ENCODE measurements at places on chromosomes 12 and 14.

DNA sequence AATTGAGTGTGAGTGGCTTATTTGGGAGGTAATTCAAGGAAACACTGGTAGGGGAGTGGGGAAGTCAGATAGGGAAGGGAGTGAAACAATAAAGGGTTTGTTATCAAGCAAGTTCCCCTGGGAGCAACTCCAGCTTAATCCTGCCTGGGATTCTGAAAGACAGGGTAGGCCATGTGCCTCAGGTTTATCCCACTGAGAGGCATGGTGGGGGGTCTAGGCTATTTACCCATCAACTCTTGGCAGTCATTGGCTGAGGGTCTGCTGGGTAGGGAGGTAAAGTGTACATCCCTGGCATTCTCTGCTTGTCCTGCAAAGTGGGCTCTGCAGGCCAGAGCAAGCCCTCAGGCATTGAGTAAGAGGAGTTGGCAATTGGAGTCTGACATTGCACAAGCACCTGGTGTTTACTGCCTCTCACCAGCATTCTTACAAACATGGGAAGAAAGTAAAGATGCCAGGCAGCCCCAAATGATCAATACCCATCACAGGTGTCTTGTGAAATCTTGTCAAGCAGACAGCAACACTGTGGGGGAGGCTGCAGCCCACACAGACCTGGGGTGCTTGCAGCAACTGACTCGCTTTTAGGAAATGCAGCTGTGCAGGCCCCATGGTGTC is 169.3 kb downstream of the KTN1 start:
- DNase-seq: no peak

DNA sequence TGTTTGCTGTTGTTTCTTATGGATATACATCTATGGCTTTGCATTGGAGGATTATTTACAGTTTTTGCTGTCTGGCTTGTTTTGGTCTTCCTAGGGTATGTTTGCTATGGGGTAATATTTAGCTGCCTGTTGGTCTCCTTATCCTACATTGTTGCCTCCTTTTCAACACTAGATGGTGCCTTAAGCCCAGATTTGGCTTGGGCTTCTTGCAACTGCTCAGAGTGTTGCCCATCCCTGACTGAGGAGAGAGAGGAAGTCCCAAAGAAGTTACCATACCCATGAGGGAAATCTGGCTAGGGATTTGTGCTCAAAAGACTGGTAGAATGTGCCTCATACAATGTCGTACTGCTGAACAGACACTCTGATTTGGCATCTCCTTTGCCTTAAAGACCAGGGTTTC is 94.6 kb upstream of the MUCL1 start:
- DNase-seq: peak; percentile 49

GRCh38 chr12:94143951-94144350 is 4.4 kb upstream of the PLXNC1 start:
- DNase-seq: no peak

DNA sequence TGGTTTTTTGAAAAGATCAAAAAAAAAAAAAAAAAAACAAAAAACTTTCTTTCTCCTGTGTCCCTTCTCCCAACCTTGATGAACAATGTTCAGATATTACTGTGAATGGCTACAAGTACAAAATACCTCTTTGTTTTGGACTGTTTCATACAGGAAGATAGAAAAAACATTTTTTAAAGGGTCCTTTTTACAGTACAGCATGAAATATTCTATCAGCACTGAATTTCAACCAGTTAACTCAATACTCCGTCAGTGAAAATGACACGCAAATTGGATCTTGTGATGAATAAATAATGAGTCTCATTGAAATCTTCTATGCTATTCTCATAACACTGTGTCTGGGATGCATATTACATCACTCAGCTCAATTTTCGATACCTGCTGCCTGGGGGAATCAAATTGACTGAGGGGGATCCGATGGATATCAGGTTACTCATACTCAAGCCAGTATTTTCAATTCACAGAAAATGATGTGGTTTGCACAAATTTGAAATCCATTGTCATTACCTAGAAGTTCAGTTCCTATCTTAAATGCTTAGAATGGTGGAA is 179.6 kb downstream of the TMTC2 start:
- DNase-seq: no peak

DNA sequence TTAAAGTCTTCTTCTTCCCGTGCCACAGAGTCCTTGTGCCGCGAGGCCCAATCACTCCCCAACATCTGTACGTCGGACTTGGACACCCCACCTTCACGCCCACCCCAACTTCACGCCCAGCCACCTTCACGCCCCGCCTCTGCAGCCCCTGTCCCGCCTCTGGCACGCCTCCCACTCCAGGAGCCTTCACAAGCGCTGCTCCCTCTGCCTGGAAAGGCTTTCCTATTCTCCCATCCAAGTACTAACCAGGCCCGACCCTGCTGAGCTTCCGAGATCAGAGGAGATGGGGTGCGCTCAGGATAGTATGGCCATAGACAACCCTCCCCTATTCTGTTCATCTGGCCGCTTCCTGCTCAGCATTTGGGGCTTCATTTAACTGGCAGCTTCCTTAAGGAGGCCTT is 17.3 kb upstream of the EIF5 start:
- no peak for DNase-seq

GRCh38 chr12:68036642-68037041 is 47.4 kb downstream of the IFNG-AS1 start:
- no peak for DNase-seq

- no peak for DNase-seq
These were observed 291.0 kb downstream of the FUT8 start for GRCh38 chr14:65703521-65703920.

GRCh38 chr14:61889914-61890351 is 127.7 kb downstream of the SNAPC1 start:
- no peak for DNase-seq

- DNase-seq: no peak
These were observed 227.3 kb downstream of the DPF3 start for GRCh38 chr14:72666610-72667009.

DNA sequence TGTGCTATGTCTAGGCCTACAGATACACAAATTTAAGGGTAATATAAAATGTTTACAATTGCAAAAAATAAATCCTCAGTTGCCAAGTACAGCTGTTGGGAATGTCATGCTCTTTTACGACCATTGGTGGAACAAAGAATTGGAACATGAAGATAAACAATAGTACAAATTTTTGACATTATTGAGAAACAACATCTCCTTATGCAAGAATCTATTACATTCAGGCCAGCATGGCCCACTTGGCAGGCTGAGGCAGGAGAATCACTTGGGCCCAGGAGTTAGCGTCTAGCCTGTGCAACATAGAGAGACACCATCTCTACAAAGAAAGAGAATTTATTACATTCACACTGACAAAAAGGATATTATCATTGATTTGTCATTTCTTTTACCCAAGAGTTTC is 135.9 kb upstream of the NTF3 start:
- DNase-seq: no peak

- no peak for DNase-seq
These were observed 592.0 kb downstream of the KCNH5 start for GRCh38 chr14:62453226-62453625.

- DNase-seq: no peak
These were observed 84.0 kb downstream of the MSRB3 start for GRCh38 chr12:65362234-65363031.

DNA sequence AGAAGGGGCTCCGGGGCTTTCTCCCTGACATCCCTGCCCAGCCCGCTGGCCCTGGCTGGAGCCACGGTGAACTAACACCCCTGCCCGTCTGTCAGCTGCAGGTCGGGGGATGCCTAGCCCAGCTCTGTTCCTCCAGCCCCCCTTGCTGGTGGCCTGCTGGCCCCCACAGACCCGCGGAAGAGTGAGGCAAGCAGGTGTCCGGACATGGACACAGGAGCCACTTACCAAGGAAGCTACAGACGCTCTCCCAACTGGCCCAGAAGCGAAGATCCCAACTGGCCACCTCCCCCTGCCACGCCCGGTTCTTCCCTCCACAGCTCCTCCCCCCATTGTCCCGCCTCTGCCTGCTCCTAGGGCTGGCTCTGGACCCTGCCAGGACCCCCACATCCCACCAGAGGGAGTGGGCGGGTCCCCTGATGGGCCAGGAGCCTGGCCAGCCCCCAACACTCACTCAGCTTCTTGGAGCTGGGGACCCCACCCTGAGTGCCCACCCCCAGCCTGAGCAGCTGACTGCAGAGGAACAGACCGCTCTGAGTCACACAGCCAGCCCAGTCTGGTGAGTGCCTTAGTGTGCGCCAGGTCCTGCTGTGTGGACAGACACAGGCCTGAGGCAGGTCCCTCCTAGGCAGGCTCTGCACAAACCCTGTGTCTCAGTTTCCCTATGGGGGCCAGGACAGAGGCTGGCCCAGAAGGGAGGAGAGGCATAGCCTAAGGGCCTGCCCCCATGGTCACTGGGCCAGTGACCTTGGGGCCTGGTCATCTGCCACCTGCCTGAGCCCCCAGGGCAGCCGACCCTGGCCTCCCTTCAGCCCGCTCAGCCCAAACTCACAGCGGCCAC is 7.7 kb downstream of the AHNAK2 start:
- DNase-seq: no peak

- DNase-seq: no peak
These were observed 19.4 kb downstream of the TPH2 start for GRCh38 chr12:71958056-71958455.

DNA sequence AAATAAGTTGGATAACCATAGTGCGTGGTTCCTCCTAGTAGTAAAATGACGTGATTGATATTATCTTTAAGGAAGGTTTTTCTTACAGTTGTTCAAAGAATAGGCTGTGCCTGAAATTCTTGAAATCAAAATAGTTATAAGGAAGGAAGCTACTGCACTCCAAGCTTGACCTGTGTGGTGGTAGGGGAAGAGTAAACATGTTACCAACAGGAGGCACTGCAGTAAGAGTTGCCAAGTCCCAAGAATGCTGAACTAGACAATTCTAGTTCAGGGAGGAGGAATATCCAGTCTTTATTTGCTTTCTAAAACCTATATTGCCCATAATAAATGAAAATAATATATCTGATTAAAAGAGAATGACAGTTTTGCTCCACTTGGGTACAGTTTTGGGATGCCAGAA is 764.5 kb downstream of the TMTC2 start:
- no peak for DNase-seq

DNA sequence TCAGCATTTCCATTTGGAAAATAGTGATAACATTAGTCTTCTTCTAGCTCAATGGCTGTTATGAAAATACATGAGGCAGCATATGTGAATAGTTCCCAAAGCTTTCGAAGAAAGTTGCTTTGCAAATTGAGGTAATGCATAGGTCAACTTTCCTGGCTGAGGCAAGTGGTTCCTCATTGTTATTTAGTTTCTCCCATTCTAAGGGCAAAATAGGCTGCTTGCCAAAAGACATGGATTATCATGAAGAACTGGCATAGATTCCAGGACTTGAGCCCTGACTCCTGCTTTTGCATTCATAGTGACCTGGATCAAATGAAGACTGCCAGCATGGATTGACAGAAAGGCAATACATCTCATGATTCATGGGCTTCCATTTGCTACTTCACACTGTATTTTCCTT is 35.7 kb downstream of the LRFN5 start:
- no peak for DNase-seq

GRCh38 chr14:22460461-22461195 is 128.4 kb downstream of the DAD1 start:
- DNase-seq: no peak

DNA sequence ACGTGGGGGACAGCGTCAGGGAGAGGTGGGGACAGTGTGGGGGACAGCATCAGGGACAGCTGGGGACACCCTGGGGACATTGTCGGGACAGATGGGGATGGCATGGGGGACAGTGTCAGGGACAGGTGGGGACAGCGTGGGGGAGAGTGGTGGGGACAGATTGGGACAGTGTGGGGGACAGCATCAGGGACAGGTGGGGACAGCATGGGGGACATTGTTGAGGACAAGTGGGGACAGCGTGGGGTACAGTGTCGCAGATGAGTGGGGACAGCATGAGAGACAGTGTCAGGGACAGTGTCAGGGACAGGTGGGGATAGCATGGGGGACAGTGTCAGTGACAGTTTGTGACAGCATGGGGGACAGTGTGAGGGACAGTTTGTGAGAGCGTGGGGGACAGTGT is 240.9 kb downstream of the TMEM121 start:
- DNase-seq: no peak

GRCh38 chr12:108609537-108610335 is 11.9 kb upstream of the TMEM119 start:
- DNase-seq: no peak

GRCh38 chr12:67501362-67501761 is 147.2 kb upstream of the DYRK2 start:
- DNase-seq: peak; percentile 26

- no peak for DNase-seq
These were observed 1115.8 kb upstream of the ATXN7L3B start for GRCh38 chr12:73421832-73422231.

- DNase-seq: no peak
These were observed 27.1 kb upstream of the CDK17 start for GRCh38 chr12:96427269-96427729.

DNA sequence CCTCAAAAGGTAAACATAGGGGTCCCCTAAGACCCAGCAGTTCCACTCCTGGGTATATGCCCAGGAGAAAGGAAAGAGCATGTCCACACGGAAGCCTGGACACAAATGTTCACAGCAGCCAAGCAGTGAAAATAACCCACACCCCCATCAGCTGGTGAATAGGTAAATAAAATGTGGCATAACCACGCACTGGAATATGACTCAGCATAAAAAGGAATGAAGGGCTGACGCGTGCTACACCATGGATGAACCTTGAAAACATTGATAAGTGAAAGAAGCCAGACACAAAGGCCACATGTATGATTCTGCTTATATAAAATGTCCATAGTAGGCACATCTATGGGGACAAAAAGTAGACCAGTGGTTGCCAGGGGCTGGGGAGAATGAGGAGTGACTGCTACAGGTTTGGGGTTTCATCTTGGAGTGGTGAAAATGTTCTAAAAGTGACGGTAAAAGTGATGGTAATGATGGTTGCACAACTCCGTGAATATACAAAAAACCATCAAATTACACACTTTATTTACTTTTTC is 3.8 kb upstream of the SCARB1 start:
- no peak for DNase-seq

DNA sequence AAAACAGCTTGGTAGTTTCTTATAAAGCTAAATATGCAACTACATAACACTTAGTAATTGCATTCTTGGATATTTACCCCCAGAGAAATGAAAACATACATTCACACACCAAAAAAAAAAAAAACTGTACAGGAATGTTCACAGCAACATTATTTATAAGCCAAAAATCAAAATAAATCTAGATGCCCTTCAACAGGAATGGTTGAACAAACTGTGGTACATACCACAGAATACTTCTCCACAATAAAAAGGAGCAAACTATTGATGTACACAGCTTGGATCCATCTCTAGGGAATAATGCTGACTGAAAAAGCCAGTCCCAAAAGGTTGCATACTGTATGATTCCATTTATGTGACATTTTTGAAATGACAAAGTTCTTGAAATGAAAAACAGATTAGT is 62.1 kb upstream of the SLC38A4 start:
- DNase-seq: no peak

DNA sequence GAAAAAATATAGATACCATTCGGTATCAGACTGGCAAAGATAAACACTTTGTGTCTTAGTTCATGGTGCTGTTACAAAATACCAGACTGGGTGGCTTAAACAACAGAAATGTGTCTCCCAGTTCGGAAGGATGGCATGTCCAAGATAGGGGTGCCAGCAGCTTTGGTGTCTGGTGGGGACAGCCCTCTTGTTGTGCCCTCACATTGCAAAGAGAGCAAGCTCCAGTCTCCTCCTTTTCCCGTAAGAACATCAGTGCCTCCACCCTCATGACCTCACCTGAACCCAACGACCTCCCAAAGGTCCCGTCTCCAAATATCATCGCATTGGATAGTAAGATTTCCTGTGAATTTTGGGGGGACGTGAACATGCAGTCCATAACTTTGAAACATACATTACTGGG is 12.4 kb downstream of the ZBTB42 start:
- DNase-seq: no peak

GRCh38 chr12:107817250-107817649 is 42.7 kb downstream of the ASCL4 start:
- no peak for DNase-seq

- no peak for DNase-seq
These were observed 671 bp upstream of the DIO3 start for GRCh38 chr14:101560534-101561113.

All from NCI-H510A treated with DMSO at 0.1 percent for 48 hours (cell line).